ENCODE measurements at places on chromosomes 4 and X.

DNA sequence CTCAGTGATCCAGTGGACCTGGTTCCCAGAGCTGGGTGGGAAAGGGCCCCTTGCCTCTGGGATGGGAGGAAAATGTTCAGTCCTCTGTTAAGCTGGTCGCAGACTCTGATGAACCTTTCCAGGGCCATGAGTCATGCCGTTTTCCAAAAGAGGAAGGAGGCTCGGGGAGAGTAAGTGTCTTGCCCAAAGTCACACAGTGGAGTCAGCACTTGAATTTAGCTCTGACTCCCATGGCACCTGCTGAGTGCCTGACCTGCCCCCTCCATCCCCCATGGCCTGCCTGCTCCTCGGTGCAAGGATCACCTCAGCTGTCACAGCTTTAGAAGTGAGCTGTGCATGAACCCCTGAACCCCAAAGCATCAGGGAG is 14.0 kb upstream of the KIAA0232 start:
- no peak for DNase-seq

DNA sequence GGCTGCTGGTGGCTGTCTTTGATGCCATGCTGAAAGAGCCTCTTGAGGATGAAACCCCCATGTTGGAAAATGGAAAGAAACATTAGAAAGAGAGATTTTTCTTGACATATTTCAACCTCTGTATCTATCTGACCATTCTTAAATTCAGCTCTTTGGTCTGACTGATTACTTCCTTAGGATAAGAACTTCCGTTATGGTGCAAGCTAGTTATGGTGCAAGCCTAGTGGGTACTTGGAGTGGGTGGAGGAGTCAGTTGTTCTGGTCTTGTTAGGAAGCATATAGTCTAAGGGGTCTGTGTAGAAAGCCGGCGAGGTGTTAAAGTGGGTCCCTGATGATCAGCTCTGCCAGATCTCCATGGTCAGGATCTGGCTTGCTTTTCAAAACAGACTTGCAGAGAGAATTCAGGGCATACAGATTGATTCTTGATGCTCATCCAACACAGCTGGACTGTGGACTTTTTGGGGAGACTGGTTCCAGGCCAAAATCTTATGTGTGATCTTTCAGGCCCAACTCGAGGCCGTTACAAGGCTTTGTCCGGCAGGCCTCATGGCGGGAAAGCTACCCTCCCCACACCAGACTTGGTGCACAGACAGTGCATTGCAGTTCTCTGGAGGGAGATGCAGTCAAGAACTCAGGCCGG is 82.8 kb upstream of the BOD1L1 start:
- DNase-seq, result no peak

GRCh38 chr4:20512033-20512792 is 188.0 kb upstream of the PACRGL start:
- no peak for DNase-seq

DNA sequence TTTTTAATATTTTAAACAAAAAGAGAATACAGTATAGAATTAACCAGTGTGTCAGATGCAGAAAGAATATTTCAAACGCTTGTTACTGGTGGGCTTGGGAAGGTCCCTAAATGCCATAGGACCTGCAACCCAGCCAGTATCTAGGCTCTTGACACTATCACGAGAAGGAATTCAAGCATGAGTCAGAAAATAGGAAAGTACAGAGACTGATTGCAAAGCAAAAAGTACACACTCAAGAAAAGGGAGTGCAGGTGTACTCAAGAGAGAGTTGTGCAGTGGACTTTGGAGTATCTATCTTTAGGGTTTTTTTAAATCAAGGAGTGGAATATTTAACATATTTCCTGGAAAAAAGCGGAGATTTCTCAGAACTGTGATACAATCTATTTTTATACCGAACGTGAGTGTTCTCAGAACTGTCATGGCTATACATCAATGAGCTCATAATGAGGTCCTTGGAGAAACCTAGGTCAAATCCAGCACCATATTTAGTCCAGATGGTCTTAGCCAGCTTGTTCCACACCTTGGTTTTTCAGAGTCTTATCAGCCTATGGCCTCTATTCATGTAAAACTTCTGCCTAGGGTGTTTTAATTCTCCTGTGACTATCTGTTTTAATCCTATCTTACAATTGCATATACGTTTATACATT is 291.8 kb upstream of the FAT4 start:
- DNase-seq, result no peak

- no peak for DNase-seq
Observed at GRCh38 chrX:10893366-10893765, 217.8 kb upstream of the HCCS start.

GRCh38 chr4:2934077-2934812 is 29.0 kb downstream of the NOP14 start:
- no peak for DNase-seq

DNA sequence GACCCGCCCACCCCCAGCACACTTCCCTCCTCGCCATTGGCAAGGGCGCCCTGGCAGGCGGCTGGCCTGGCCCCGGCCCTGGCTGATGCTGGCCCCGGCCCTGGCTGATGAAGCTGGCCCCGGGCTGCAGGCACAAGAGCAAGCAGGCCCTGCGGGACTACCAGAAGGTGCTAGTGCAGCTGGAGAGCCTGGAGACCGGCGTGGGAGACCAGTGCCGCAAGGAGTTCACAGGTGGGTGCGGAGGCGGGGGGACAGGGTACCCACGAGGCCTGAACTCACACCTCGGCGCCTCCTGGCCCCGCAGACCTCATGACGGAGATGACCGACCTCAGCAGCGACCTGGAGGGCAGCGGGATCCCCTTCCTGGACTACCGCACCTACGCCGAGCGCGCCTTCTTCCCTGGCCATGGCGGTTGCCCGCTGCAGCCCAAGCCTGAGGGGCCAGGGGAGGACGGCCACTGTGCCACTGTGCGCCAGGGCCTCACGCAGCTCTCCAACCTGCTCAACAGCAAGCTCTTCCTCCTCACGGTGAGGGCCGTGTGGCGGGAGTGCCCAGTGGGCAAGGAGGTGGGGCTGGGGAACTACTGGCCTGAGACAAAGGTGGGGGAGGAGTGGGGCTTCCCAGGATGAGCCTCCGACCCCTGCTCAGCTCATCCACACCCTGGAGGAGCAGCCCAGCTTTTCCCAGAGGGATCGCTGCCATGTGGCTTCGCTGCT is 6.1 kb upstream of the SRPK3 start:
- DNase-seq, result no peak

DNA sequence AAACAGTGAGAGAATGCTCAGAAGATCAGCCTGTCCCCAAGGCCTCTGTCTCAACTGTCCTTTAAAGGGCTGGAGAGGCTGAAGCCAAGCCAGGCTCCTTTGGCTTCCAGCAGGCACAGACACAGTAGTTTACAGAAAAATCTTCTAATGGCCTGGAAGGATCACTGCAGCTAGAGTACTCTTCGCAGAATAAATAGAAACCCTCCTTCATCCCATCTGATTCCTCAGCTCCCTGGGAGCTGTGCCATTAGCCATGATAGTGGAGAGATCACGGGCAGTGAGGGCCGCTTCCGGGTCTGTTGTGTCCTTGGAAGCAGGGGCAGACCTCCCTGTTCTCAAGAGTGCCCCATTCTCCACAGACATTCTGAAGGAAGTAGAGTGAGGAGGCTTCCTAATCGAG is 63.1 kb downstream of the CCNI start:
- DNase-seq, result no peak

DNA sequence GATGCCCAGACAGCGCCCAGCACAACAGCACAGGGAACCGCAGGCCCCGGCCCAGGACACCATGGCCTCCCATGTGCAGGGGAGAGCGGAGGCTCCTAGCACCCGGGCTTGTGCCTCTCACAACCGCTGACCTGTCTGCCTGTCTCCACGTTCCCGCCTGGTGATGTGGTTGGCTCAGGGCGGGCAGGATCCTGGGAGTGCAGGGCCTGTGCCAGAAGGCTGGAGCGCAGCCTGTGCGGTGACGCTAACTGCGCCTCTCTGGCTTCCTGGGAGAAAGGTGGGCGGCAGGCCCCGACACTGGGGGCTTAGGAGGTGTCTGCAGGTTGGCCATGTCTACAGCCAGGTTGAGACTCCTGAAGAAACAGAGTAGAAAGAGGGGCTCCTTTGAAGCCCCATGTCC is 48.7 kb downstream of the CPZ start:
- no peak for DNase-seq

DNA sequence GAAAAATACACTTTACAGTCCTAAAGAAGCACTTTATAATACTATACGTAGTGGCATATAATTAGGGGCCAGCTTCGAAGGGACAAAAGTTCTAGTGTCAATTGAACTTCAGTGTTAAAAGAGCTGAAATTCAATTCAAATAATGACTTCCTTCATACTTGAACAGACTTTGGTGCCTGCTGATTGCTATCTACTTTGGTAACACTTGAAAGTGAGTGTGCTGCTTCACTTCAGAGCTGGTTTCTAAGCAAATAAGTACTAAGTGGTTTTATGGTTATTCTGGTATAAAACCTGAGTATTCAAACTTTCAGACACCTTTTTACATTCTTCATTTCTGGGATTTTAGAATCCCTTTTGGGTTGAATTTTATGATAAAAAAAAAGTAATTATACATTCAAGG is 107.0 kb downstream of the SLC4A4 start:
- no peak for DNase-seq
